ENCODE measurements at places on chromosomes 2 and 18. TPM values are rescaled to one million over a fixed set of nuclear protein-coding genes. Genes with fewer than 3 reads are reported as not detected.

DNA sequence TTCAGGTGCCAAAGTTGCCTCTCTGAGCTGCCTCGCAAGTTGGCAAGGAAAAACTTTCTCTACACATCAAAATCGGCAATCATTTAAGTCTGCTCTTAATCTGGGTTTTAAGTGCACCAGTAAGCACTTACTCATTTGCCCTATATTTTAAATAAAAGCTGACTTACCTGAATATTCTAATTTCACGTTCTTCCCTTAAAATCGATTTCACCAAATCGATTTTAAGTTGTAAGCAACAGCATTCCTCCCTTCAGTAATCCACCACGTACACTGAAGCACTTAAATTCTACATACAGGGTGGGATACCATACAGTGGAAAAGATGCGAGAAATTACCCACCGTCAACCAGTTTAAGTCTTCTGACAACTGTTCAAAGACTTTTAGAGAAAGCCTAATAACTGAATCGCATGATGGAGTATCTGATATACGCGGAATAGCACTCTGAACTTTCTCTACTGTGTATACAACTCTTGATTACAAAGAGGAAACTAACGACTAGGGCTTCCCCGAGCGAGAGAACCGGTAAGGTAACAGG is 1.6 kb downstream of the PPP3R1 start:
- peaks cover 19% of the 10 kb centered on the region for H3K4me1 ChIP-seq
- DNase-seq: no peak
- H3K27ac ChIP-seq: peak overlapping the region; percentile 100

GRCh38 chr2:122639711-122640110 is 884.3 kb downstream of the TSN start:
- no peak for DNase-seq

The TAF4B gene
- total RNA-seq: 13.3 TPM

DNA sequence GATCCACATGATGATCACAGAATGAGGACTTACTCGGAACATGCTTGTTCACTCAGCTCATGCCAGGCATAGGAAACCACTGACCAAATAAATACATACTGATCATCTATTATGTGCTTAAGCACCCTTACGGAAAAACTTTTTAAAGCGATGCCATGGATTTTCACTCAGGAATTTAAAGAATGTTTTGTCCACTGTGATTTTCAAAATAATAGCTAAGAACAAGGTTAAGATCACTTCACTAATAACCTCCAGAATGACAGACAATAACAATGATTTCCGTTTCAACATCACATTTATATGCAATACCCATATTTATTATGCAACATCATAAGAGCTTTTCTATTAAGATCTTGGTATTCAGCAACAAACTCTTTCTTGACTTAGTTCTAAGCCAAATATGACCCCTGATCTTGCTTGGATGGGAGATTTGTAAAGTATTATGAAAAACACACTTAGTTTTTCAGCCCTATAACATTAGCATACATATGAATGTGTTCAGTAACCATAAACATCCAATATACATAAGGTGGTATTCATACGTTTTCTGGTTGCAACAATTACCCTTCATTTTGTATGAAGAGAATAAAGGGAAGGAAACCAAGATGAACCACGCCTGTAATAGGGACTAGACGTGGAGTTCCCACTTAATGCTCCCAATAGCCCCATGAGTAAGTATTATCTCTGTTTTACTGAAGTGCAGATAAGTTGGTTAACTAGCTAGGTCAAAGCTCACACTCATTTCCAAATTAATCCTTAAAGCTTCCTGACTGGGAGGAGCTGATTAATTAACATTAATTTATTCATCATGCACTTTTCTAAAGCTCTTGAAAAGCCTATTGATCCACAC is 1.9 kb downstream of the CD302 start:
- peak overlapping the region; percentile 15 for H3K4me3 ChIP-seq
- peaks cover 27% of the 10 kb centered on the region for H3K4me1 ChIP-seq
- DNase-seq: no peak
- no peak overlapping the region for H3K27ac ChIP-seq
- H3K36me3 ChIP-seq: no peaks in the 10 kb centered on the region
- peaks cover 52% of the 10 kb centered on the region for H3K27me3 ChIP-seq

DNA sequence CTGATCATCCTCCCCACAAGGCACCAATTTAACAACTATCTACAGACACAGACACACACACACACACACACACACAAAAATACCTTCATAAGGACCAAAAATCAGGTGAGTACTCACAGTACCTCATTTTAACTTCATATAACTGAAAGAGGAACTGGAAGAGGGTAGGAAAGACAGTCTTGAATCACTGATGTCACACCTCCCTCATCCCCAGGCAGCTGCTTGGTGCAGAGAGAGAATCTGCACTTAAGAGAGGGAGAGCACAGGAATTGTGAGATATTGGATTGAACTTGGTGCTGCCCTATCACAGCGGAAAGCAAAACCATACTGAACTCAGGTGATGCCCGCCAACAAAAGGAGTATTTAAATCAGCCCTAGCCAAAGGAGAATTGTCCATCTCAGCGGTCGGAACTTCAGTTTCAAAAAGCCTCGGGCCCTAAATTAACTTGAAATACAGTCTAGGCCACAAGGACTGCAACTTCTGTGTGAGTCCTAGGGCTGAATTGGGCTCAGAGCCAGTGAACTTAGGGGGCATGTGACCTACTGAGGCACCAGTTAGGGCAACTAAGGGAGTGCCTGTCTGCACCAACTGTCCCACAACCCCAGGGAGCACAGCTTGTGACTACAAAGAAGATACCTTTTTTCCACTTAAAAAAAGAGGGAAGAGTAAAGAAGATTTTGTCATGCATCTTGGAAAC is 211.1 kb downstream of the LRATD1 start:
- H3K4me3 ChIP-seq: no peak overlapping the region
- H3K36me3 ChIP-seq: peaks cover 24% of the 10 kb centered on the region
- peaks cover 6% of the 10 kb centered on the region for H3K4me1 ChIP-seq
- no peak overlapping the region for H3K27ac ChIP-seq

DNA sequence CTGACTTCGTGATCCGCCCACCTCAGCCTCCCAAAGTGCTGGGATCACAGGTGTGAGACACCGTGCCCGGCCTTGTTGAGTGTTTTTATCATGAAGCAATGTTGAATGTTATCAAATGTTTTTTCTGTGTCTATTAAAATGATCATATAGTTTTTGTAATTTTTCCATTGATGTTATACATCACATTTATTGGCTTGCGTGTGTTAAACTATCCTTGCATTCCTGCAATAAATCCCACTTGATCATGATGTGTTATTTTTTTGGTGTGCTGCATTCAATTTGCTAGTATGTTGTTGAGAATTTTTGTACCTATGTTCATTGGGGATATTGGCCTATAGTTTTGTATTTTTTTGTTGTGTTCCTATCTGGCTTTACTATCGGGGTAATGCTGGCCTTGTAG is 113.1 kb upstream of the PARD3B start:
- H3K36me3 ChIP-seq: peaks cover 10% of the 10 kb centered on the region
- no peaks in the 10 kb centered on the region for H3K4me1 ChIP-seq
- no peaks in the 10 kb centered on the region for H3K27me3 ChIP-seq
- DNase-seq: no peak
- no peak overlapping the region for H3K4me3 ChIP-seq
- no peak overlapping the region for H3K27ac ChIP-seq

- H3K4me1 ChIP-seq: peaks cover 93% of the 10 kb centered on the region
- H3K27me3 ChIP-seq: no peaks in the 10 kb centered on the region
- no peak for DNase-seq
- peak overlapping the region; percentile 58 for H3K4me3 ChIP-seq
These were observed 14.4 kb downstream of the RAB12 start for GRCh38 chr18:8623549-8624106.

GRCh38 chr2:159468257-159468656 is 148.1 kb downstream of the BAZ2B start:
- peaks cover 6% of the 10 kb centered on the region for H3K36me3 ChIP-seq
- no peaks in the 10 kb centered on the region for H3K4me1 ChIP-seq
- no peak overlapping the region for H3K27ac ChIP-seq

DNA sequence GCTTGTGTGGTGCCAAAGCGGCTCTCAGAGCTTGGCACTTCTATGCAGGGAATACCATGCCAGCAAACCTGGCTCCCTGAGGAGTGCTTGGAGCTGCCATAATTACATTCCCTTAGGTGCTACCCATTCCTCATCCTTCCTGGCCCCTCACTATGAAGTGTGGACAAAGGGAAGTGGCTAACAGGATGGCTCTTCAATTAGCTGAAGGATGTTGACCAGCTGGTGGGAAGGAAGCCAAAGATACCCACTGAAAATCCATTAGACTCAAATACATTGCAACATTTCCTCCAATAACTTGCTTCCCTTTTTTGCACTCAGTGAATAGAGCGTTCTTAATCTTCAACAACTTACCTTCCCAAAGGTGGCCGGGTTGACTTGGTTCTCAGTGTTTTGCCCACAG is 8.5 kb downstream of the RFX8 start:
- no peak for DNase-seq
- H3K27me3 ChIP-seq: peaks cover 3% of the 10 kb centered on the region
- no peak overlapping the region for H3K27ac ChIP-seq
- peaks cover 32% of the 10 kb centered on the region for H3K4me1 ChIP-seq
- H3K4me3 ChIP-seq: no peak overlapping the region

- H3K27me3 ChIP-seq: no peaks in the 10 kb centered on the region
- H3K27ac ChIP-seq: peak overlapping the region; percentile 89
- peaks cover 12% of the 10 kb centered on the region for H3K36me3 ChIP-seq
- no peak overlapping the region for H3K4me3 ChIP-seq
- H3K4me1 ChIP-seq: peaks cover 26% of the 10 kb centered on the region
- DNase-seq: peak; percentile 59
These were observed 215.6 kb upstream of the MAP2 start for GRCh38 chr2:209208211-209208610.

The FIGN gene
- total RNA-seq: 23.1 TPM

Data from WTC11 (cell line).